ENCODE measurements at places on chromosomes 2 and 18. TPM values are rescaled to one million over a fixed set of nuclear protein-coding genes. Genes with fewer than 3 reads are reported as not detected.

The ITGB6 gene
- not detected for total RNA-seq

The TUBB6 gene
- 434 TPM for total RNA-seq

The PLCD4 gene
- 1.7 TPM for total RNA-seq

The SLC9A4 gene
- not detected for total RNA-seq

The FSIP2 gene
- 0.94 TPM for total RNA-seq

The BCL2 gene
- 82.5 TPM for total RNA-seq
